Right ventricle myocardium inferior (tissue), 1 donor: ENCODE measurements at places on chromosomes 5 and 9. TPM values are rescaled to one million over a fixed set of nuclear protein-coding genes. Genes with fewer than 3 reads are reported as not detected.

GRCh38 chr5:175842506-175842905 is 28.9 kb upstream of the CPLX2 start:
- DNase-seq: no peak

- DNase-seq: no peak
Observed at GRCh38 chr5:56147106-56147505, 86.0 kb downstream of the ANKRD55 start.

The SLC1A3 gene
- total RNA-seq: 95.4 TPM

DNA sequence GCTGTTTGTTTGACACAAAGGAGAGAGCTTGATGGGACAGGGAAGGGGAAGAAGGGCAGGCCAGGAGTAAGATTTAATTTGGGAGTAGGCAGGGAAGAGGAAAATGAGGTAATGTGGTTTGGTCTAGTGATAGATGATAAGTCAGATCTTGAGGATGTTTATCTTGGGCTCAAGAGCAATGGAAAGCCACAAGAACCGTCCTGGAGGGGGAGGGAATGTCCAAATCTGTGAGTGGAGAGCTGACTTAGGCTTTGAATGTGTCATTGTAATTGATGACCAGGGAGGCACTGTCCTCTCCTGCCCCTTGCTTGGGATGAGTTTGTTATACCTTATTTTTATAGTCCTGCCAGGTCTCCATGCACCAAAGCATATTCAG is 37.5 kb downstream of the MAMDC2 start:
- DNase-seq: no peak
